ENCODE measurements at places on chromosomes 6 and 20.

DNA sequence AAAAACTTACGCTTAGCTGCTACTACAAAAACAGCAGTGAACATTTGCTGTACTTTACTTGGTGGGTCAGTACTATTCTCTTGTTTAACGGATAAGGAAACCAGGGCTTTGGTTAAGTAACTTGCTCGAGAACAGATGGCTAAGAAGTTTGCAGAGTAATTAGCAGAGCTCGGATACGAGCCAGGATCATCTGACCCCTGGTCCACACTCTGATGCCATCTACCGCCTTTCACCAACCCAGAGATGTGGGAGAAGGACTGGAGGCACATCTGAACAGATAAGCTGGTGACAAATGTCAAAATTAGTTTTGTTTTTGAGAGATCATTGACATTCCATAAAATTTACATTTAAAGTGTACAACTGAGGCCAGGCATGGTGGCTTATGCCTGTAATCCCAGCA lies 18.9 kb upstream of the RPL7L1 start:
- no peak for DNase-seq

- DNase-seq: no peak
These were observed 5.5 kb downstream of the PNLDC1 start for GRCh38 chr6:159805440-159806020.

DNA sequence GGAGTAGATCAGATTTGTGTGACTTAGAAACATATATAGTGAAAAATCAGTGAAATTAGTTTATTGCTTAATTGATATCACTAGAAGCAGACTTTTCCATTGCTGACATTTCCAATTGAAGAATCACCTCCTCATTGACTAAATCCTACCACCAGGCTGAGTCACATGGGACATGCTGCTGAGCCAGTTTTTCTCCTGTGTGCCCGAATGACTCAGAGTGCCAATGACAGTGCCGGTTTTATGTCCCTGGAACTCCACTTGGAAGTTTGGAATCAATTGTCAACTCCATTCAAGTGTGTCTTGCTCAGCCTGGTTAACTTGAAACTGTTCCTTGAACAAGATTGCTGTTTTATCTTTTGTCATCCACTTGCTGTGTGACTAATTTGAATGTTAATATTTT lies 316.1 kb upstream of the PRDM1 start:
- DNase-seq: no peak

- no peak for DNase-seq
These were observed 311.6 kb upstream of the ECI2 start for GRCh38 chr6:4446982-4447381.

DNA sequence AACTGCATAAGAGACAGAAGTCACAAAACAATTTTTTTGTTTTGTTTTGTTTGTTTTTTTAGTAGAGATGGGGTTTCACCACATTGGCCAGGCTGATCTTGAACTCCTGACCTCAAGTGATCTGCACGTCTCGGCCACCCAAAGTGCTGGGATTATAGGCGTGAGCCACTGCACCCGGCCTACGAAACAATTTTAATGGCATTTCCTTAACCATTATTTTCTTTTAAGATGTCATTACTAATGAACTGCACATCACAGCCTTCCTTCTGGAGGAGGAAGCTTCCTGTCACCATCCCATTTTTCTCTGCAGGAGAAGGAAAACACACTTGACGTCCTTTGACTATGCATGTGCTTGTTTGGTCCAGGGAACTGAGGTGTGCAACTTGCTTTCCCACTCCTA lies 125.3 kb upstream of the AKIRIN2 start:
- no peak for DNase-seq

GRCh38 chr6:69305456-69305855 lies 491.4 kb downstream of the LMBRD1 start:
- DNase-seq: no peak

GRCh38 chr6:156844089-156844488 lies 66.9 kb downstream of the ARID1B start:
- no peak for DNase-seq

DNA sequence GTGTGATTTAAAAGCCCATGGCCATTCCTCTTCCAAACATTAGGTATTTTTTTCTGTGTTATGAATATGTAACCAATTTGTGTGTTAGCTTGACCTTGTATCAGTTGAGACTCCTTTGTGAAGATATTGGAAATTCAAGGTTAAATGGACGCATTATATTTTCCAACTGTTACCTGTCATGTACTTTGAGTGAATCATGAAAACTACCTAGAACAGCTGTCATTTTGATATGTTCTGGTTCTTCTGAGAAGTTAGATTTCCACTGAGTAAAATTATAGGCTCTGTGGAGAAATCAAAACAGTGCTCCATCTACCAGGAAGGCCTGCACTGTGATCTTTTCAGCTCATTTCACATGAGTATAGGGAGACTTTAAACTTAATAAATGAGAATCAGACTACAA lies 470.0 kb downstream of the NKAIN2 start:
- no peak for DNase-seq

GRCh38 chr20:45320948-45321595 lies 13.0 kb upstream of the MATN4 start:
- no peak for DNase-seq

DNA sequence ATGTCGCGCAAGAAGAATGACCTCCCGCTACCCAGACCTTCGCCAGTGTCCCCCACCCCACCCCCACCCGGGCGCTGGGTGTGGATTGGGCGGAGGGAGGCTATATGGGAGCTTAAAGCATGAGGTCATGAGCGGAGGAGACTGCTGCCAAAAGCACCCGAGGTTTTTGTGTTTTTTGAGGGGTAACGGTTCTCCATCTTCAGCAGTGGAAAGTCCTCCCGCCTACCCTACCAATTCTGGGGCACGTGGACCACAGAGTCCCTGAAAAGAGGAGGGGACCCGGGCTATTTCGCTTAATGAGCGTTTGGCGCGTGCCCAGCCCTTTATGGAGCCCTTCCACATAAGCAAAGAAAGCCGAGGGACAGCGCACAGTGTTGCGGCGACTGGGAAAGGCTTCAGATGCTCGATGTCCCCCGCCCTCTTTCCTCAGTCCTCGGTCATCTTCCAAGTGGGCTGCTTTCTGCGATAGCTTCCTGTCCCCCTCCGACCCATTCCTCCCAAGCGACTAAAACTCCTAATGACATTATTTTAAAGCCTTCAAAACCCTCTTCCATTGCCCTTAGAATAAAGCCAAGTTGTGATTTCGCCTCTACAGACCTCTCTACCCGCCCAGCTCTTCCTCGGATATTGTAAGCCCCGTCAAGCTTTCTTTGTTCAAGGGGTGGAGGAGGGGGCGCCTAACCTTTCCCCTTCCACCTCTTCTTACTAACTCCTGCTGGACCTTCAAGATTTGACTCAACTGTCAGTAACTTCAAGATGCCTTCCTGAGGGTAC lies 2.1 kb upstream of the TRERF1 start:
- DNase-seq: no peak

GRCh38 chr20:18312723-18313122 lies 24.4 kb downstream of the ZNF133 start:
- DNase-seq: no peak

Data from activated T-cell treated with anti-CD3 and anti-CD28 coated beads for 24 hours (primary cell).